ENCODE measurements at places on chromosomes 11 and 22.

DNA sequence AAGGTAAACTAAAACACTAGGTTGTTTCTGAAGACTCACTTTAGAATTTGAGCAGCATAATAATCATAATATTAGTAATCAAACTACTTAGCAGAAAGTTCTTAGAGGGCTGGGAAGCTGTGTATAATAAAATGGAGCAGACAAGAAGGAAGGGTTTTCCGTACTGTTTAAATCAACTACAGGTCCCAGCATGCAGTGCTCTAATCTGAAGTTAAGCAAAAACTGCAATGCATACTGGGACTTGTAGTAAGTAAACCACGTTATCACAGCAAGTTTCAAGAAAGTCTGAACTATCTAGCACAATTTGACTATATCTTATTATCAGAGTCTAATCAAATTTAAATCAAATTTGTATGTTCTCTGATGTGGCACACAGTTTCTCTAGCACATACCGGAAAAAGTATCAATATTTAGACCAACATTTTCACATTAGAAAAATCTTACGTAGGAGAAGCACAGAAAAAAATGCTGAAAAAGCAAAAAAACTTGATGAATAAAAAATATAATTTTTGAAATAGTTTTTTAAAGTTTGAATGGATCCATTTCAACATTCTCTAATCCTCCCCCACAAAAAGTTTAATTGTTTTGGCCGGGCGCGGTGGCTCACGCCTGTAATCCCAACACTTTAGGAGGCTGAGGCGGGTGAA lies 8.2 kb downstream of the PHF21A start:
- no peak for DNase-seq

- no peak for DNase-seq
These were observed 88.8 kb downstream of the CD44 start for GRCh38 chr11:35227576-35228327.

DNA sequence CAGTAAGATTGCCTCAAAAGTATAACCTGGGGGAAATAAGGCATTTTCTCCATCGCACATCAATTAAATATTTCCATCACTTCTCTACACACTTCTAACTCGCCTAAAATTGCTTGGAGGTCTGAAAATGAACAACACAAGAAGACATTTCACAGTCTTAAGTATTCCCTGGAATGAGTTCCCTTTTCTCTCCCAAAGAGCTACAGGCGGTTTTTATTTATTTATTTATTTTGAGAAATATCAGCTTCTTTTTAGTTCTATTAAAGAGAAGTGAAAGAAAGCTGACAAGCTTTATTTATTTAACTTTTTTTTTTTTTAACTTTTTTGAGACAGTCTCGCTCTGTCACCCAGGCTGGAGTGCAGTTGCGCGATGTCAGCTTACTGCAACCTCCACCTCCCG lies 11.5 kb upstream of the PARVB start:
- no peak for DNase-seq

DNA sequence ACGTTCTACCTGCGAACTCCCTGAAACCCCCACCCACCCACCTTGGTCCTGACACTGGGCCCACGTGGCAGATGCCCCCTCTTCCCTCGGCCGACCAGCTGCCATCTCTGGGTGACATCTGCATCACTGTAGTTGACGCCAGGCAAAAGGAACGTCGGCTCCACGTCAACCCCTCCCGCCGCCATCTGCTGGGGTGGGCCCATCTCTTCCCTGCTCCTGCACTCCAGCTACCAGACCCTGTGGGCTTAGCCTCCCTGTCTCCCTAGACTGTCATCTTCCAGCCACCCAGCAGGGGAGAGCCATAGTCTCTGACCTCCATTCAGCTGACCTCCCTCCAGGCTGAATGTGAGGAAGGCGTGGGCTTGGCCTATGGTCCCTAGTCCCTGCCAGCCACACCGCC lies 21.4 kb downstream of the CHID1 start:
- no peak for DNase-seq

GRCh38 chr11:5229356-5229755 lies 2.5 kb upstream of the HBB start:
- no peak for DNase-seq

- no peak for DNase-seq
These were observed 14.8 kb downstream of the LGALS12 start for GRCh38 chr11:63520606-63521170.

Data from stimulated activated CD8-positive, alpha-beta memory T cell treated with anti-CD3 and anti-CD28 coated beads, Interleukin-4, amount 100 ng/mL, for 4 hours (primary cell).